ENCODE measurements at places on chromosomes 4 and X.

DNA sequence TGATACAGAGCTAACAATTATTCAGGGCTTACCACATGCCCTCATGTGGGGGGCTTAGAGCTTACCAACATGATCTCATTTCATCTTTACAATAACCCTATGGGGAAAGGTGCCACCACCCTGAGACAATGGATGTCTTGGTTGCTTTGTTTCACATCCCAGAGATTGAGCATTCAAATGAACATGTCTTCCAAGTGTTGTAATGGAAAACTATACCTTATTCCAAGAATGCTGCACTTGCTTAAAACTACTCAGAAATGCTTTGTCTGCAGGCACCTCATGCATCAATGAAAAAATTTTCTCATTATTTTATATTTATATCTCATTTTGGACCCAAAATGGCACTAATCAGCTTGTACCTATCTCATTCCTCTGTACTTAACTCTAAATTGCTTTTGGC lies 34.6 kb downstream of the BCLAF3 start:
- no peak for DNase-seq

GRCh38 chr4:12138488-12138887 lies 709.8 kb upstream of the HS3ST1 start:
- DNase-seq: no peak

DNA sequence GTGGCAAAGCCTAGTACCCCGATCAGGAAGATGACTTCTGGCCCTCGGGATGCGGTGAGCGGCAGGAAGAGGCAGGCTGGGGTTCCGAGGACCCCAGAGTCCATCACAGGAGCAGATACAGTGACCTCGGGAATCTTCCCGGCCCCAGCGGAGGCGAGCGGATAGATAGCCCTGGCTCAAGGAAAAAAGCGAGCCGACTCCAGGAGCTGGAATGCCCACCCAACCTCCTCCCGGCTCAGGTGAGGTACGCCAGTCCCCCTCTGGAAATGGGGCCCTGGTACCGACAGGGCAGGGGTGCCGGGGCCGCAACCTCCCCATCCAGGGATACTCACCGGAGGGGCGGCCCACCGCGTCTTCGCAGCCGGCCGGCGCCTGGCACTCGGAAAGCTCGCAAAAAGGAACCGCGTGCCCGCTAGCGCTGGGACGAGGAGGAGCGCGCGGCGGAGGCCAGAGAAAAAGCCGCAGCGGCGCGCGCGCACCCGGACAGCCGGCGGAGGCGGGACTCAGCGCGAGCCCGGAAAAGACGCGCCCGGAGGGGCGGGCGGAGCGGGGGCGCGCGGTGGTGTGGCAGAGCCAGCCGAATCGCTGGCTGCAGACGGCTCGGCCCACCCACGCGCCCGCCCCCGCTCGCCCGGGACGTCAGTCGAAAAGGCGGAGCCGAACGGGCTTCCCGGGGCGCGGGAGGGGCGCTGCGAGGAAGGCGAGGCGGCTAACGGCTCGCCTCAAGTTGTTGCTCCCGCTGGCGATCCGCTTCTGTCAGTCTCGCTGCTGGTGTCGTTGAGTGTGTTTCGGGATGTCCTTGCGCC lies at the start of gene ACSL4:
Gene ACSL4 (minus strand): TSS at position 451 of the 806 bp plus-strand sequence. CDS start 49,894 bp downstream, outside the sequence.
- peak; percentile 85 for DNase-seq

DNA sequence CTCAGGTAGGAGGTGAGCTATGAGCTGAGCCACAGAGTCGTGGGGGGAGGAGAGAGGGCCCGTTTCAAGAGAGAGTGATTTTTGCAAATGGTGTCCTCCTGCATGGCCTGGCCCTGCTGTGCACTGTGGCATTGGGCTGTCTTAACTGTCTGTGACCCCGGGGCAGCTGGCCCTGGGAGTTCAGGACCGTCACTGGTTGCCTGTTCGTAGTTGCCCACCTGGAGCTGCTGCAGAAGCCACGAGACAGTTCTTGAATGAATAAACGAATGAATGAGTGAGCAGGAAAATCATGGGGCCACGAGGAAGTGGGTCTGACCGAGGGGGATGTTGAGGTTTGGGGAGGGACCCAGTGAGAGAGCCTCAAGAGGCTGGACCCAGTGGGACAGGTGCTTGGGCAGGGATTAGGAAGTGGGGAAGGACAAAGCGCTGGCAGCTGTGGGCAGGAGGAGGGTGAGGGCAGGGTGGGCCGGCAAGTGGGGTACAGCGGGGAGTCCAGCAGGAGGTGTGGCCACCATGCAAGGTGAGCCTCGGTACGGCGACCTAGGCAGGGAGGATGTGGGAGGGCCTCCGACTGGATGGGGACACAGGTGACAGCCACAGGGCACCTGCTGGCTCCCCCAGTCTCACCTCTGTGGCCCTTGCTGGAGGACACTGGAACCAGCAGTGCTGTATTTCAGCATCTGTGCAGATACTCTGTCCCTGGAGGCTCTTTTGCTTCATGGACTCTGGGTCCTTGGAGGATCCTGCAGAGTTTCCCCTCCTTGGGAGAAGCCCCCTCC lies 10.2 kb downstream of the RGS12 start:
- DNase-seq: no peak

DNA sequence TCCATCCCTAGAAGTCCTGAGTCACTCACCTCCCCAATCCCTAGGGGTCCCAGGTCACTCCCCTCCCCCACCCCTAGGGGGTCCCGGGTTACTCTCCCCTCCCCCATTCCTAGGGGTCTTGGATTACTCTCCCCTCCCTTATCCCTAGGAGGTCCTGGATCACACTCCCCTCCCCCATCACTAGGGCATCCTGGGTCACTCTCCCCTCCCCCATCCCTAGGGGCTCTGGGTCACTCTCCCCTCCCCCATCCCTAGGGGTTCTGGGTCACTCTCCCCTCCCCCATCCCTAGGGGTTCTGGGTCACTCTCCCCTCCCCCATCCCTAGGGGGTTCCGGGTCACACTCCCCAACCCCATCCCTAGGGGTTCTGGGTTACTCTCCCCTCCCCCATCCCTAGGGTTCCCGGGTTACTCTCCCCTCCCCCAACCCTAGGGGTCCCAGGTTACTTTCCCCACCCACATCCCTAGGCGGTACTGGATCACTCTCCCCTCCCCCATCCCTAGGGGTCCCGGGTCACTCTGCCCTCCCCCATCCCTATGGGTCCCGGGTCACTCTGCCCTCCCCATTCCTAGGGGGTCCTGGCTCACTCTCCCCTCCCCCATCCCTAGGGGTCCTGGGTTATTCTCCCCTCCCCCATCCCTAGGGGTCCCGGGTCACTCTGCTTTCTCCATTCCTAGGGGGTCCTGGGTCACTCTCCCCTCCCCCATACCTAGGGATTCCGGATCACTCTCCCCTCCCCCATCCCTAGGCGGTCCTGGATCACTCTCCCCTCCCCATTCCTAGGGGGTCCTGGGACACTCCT lies 2.1 kb downstream of the ASMTL start:
- DNase-seq: peak; percentile 4

DNA sequence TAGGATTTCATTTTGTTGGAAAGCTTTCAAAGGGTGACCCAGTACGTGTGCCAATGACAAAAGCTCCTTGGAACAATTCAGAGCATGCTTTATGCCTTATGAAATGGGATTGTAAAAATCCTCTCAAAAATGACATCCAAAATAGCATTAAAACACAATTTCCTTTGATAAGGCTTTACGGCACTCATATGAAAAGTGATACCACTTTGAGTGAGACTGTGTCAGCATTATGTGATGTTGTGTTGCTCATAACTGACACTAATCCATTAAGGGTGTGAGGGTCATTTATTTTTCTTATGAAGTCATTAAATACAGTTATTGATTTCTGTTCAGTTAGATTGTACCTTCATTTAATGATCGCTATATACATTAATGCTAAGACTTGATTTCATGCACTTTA lies 250.2 kb downstream of the TENM3 start:
- no peak for DNase-seq

- no peak for DNase-seq
Measured at GRCh38 chr4:120080533-120080932, 13.9 kb upstream of the MAD2L1 start.

DNA sequence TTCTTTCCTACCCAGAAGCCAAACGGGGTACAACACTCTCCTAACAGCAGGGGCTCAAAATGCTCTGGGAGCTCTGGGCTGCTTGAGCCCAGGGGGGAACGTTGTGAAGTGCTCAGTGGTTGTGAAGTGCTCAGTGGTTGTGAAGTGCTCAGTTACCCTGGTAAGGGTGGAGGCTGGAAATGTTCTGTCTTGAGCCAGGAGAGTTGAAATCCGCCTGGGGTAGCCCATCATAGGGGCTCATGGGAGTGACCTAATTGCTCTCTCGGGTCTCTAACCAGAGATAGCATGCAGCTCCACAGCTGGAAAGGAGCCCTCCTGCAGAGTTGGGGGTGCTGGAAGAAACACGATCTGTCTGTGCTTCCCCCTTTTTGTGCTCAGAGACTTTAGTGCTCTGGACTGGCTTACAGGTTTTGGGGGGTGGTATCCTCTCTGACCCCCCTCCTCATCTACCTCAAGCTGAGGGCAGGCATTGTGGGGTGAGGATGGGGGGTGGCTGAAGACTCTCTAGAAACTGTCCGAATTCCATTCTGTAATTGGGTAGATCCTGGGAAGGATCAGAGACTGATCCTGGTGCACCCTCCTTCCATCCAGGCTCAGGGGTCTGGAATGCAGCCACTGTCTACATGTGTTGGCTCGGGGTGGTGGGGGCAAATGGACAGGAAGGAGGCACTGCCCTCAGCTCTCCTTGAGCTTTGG lies 2.7 kb downstream of the EFNB1 start:
- DNase-seq: no peak

DNA sequence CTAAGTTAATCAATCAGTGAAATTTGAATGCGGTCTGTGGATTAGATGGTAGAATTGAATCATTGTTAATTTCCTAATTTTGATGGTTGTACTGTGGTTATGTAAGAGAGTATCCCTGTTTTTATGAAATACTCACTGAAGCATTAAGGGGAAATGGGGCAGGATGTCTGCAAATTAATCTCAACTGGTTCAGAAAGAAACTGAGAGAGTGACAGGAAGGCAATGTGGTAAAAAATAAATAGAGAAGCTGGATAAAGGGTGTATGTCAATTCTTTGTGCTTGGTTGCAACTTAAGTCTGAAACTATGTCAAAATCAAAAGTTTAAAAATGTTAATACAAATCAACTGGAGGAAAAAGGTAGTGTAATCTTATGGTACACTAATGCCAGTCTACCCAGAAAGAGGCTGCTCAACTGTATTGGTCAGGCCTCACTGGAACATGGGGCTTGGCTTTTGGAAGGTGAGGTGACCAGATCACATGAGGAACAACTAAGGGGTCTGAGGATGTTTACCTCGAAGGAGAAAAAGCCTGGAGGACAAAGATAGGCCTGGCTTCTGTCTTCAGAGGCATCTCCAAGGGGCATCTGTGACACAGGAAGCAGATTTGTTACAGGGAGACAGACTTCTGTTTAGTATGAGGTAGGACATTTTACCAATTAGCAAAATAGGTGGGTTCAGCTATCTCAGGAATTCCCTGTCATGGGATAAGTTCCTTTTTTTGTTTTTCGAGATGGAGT lies 83.1 kb downstream of the DLG3 start:
- DNase-seq: no peak

- no peak for DNase-seq
Measured at GRCh38 chrX:13690836-13691235, 1.9 kb downstream of the RAB9A start.

- no peak for DNase-seq
Measured at GRCh38 chr4:2288051-2288541, 26.2 kb upstream of the MXD4 start.

GRCh38 chrX:47623540-47624027 lies 3.9 kb upstream of the SYN1 start:
- peak; percentile 48 for DNase-seq

DNA sequence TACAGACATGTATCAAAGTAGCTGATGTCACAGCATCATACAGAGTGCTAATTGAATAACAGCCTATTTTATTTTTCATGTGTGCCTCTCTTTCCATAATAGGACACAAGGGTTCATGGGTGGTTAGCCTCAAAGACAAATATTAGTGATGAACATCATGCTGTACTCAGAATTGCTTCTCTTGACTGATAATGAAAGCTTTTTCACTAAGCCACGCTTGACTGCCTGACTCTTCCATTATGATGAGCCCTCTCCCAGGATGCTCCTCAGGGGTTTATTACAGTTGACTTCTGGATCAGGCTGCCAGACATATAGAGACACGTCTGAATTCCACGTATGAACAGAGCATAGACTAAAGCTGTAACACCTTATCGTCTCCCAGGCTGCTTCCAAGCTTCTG lies 2757.5 kb downstream of the PCDH7 start:
- no peak for DNase-seq

DNA sequence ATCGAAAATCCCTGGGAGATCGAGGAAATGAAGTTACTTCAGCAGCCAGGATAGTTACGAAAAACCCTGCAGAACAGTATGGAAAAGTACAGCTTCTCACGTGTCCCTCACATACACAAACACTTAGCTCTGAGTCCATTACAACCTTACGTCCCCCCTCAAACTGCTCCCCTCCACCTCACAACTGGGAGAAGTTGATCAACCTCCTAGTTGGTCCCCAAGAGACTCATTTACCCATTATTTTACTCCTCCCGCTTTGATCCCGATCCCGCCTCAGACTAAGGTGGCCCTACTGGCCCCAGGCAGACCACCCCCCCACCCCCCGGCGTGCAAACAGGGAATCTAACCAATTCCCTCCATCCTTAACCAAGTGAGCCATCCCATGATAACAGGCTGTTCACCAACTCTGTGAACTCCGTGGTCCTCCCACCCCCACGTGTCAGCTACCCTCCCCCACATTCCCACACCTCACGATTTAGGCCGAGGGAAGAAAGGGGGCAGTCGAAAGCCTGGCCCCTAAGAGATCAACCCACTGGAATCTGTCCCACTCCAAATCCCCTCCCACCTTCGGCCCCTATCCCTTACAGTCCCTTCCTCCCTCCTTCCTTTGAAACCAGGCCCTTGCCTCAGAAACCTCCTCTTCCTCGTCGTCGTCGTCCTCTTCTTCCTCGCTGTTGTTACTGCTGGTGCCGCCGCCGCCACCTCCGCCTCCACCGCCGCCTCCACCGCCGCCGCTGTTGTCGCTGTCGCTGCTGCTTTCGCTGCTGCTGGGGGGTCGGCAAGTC lies 755 bp downstream of the ANKRD17 start:
- DNase-seq: peak; percentile 29

GRCh38 chr4:6509587-6509986 lies 37.2 kb upstream of the PPP2R2C start:
- DNase-seq: no peak

- DNase-seq: no peak
Measured at GRCh38 chr4:16608123-16608522, 290.3 kb downstream of the LDB2 start.

GRCh38 chrX:52415304-52415703 lies 46.5 kb downstream of the XAGE2 start:
- no peak for DNase-seq

DNA sequence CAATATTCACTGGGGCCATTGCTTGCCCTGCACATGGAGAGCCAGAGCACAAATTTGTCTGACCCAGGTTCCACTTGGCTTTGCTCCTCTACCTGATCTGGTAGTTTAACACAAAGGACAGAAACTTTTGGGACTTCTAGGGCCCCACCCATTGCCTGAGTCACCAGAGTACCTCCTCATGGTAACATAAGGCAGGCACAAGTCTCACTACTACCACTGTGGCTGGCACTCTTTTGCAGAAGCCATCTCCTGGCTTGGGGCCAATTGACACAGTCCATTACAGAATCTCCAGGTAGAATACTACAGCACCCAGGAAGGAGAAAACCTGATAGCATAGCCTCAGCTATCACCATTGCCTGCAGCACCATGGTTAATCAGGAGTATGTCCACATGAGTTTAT lies 52.6 kb upstream of the NAP1L2 start:
- DNase-seq: no peak

- no peak for DNase-seq
Measured at GRCh38 chr4:19776021-19776459, 475.7 kb upstream of the SLIT2 start.
